ENCODE measurements at places on chromosomes 7 and 10.

GRCh38 chr7:51459809-51460208, 143.2 kb upstream of the COBL start:
- DNase-seq = no peak

- DNase-seq = no peak
Measured at GRCh38 chr7:100156331-100157068, 2.0 kb downstream of the TRAPPC14 start.

DNA sequence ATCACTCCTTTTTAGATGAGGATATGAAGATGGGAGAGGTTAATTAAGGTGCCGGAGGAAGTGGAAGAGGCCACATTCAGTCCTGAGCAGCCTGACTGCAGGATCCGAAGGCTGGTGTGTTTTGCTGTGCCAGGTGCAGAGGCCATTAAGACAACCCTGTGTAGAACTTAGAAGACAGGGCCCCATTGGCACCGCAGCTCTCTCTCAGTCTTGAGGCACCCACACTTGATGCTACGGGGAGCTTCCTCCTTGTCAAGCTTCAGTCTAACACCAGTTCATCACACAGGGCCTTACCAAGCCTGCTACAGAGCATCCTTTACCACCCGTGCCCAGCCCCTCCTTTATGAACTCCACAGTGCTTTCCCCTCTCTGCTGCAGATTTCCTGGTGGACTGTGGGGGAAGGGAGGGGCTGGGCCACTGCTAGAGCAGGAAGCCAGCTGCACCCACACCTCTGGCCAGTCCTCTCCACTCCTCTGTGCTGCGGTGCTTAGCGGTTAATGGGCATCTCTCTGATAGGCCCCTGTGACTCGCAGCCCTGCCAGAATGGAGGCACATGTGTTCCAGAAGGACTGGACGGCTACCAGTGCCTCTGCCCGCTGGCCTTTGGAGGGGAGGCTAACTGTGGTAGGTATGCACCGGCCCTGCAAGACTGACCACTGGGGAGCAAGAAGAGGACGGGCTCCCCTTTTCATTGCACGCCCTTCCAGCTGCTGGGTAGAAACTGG, 45.5 kb downstream of the VWA2 start:
- no peak for DNase-seq

DNA sequence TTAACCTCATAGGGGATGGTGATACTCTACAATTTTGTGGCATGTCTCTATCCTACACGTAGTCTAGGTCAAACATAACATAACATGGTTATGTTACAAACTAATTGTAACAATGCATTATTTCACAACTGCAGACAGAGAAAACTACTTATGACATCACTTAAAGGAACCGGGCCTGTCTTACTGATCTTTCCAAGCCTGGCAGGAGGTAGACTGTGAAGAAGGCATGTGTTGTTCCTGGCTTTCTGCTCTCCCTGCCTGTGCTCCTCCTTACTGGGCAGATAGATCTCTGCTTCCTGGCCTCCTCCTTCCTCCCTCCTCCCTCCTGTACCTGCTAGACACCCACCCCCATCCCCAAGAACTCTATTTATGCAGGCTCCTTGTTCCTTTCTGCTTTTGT, 5.4 kb downstream of the CACNB2 start:
- no peak for DNase-seq

GRCh38 chr10:36451391-36451970, 673.9 kb upstream of the ANKRD30A start:
- DNase-seq = no peak

GRCh38 chr10:71132321-71132810, 80.0 kb upstream of the UNC5B start:
- DNase-seq = no peak

- no peak for DNase-seq
Measured at GRCh38 chr10:74705358-74705980, 120.9 kb upstream of the KAT6B start.

DNA sequence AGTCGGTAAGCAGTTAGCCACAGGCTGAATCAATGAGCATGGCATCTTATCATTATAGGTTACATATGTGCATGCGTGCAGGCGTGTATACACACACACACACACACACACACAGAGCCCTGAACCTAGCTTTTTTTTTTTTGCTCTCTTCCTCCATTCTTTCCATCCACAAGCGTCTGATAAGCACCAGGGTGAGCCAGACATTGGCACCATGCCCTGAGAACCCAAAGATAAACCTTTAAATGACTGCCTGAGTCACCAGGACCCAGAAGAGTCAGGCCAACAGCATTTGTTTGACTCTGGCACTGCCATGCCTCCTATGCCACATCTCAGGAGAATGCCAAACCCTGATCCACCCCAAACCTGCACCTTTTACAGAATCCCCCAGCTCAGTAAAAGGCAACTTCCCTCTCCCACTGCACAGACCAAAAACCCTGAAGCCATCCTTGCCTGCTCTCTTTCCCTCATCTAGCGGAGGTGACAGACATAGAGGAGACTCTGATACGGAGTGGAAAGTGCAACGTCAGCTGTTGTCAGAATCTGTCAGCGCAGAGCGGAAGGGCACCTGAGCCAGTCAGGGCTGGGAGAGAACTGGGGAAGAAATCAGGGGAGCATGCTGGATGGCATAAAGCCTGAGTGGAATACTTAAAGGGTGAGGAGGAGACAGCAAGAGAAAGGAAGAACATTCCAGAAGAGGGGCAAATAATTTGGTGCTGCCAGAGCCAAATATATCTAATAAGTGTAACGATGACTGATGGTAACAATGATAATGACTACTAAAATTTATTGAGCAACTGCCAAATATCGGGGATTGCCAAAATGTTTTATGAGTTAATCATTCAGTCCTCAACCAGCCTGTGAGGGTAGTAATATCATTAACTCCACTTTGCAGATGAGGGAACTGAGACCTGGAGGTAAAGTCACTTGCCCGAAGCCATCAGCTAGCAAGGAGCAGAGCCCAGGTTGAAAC, 3.2 kb downstream of the PARP12 start:
- DNase-seq = peak; percentile 30

GRCh38 chr7:78605119-78605518, 806.5 kb downstream of the PHTF2 start:
- no peak for DNase-seq

DNA sequence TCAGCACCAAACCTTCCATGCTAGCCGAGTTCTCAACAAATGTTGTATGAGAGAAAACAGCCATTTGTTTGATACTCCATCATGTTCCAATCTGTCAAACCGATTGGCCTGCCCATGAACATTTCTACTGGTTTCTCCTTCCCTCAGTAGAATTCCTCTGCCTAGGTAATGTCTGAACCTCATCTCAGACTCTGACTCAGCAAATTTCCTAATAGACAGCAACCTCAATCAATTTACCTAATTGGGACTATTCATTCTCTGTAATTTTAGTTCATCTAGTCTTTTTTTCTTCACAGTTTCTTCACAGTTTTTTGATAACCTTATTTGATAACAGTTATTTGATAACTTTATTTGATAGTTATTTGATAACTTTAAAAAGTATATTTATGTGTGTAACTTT, 585.1 kb downstream of the DNAJB9 start:
- no peak for DNase-seq

DNA sequence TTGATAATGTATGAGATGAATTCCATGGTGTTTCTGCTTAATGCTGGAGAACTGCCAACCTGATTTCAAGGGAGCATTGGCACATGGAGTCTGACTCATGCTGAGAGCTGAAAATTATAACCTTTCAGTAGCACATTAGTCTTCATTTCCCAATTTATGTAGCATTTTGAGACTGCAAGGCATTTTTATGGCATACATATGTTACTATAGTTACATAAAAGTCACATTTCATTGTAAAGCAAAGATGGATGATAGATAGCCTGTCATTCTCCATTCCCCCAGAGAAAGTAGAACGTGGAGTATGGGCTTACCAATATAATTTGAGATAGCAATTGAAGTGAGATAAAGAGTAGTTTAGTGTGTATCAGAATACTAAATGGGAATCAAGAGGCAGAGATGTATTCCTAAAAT, 103.1 kb downstream of the SLC16A9 start:
- no peak for DNase-seq

DNA sequence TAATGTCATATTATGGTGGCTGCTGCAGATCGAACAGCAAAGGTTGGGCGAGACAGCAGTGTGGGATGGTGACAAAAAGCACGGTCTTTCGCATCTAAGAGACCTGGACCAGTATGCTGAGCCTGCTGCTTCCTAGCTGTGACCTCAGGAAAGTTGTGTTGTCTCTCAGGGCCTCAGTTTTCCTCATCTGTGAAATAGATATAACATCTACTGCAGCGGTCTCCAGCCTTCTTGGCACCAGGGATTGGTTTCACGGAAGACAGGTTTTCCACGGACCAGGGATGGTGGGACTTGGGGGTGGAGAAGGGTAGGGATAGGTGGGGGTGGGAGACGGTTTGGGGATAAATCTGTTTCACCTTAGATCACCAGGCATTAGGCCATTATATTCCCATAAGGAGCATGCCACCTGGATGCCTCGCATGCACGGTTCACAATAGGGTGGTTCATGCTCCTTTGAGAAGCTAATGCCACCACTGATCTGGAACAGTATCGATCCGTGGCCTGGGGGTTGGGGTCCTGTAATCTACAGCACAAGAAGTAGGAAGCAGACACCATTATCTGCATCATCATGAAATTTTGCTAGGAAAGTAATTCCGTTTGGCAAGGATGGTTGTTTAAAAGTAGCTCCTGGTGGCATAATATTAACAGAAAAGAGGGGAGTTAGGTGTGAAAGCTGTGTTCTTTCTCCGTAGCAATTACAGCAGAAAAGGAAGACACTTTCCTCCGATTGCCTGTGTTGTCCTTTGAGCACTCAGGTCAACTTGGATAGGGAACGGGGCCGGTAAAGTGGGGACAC, 10.8 kb downstream of the KLF6 start:
- no peak for DNase-seq

- DNase-seq = no peak
Measured at GRCh38 chr10:49024484-49024883, 84.8 kb upstream of the LRRC18 start.

DNA sequence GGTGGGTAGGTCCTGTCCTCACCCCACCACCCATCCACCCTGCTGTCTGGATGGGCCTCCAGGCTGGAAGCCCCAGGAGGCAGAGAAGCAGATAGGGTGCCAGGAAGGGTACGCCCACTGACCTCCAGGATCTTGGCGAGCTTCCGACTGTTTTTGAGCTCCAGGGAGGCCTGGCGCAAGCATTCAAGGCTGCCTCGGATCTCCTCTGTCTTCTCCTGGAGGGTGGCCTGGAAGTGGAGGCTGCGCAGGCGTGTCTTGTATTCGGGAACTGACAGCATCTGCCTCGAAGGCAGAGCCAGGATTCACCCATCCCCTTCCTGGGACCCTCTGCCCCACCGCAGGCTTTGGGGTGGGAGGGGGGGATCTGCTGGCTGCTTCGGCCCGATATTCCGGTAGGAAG, 48.4 kb downstream of the GRID2IP start:
- no peak for DNase-seq

GRCh38 chr7:35259523-35259908, 5.6 kb upstream of the TBX20 start:
- no peak for DNase-seq

DNA sequence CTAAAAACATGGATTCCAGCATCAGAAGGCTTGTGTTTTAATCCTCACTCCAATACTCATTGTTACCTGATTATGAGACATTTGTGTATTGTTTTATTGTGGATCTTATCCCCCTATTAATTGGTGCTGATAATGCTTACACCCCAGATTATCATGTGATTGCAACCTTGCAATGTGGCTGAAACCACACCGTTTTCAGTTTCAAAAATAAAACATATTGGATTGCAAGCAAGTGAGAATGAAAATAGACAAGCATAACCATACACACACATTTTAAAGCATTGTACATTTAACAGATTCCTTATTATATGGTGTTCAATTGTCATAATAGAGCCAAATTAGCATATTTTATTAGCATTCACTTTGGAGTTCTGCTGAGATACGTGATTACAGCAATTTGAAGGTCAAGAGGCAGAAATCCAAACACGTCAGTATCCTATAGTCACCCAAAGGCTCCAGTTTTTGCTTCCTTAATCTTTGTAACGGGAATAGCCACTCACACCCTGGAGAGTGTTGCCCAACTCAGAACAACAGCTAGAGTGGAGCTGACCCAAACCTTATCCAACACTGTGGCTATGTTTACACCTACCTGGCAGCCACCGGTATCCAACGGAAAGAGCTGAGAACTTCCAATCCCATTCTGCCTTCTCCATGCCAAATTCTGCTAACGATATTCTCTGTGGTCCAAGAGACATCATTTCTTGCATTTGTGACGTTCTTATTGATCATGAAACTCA, 317.1 kb upstream of the KLF6 start:
- no peak for DNase-seq

GRCh38 chr10:22391600-22391999, 46.3 kb downstream of the SPAG6 start:
- DNase-seq = no peak

GRCh38 chr7:137755846-137756651, 90.7 kb downstream of the DGKI start:
- no peak for DNase-seq

DNA sequence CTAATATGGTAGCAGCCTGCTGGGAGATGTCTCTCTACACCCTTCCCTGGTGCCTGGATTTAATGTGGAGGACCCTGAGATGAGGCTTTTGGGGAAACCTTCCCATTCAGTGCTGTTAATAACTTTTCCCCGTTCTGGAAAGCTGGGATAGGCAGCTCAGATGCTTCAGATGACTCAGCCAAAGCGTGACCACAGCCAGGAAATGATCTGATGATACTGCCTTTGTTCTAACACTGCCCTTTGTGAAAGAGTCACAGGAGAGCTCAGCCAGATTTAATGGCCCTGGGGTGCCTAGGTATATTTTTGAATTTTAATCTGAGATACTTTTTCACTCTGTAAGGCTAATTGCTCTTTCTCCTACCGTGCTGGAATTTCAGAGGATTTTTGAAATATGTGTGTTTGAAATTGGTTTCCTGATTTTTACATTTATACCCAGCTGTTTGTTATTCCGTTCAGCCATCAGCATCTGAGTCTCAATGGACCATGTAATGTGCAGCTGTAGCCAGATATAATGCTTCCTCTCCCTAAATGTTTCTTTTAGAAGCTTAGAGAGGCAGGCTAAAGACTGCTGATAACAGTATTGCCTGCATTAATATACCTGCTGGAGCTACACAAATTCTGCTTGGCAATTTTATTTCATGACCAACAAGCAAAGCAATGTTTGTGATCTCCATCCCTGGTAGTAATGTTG, 17.8 kb downstream of the CELF2 start:
- DNase-seq = no peak

DNA sequence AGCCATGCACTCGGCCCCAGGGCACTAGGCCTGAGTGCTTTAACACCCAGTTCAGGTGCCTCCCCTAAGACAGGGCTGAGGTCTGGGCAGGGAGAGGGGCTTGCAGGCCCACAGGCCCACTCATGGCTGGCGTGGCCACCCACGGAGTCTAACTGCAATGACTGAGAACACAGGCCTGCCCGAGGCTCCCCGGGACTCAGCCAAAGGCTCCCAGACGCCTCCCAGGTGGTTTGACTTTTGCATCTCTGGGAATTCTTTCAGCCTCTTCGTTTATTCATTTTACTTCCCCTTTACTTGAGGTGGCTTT, 37.3 kb downstream of the PTPRN2 start:
- no peak for DNase-seq

- no peak for DNase-seq
Measured at GRCh38 chr7:46071601-46072000, 150.5 kb upstream of the IGFBP3 start.

Data from stimulated activated CD4-positive, alpha-beta T cell treated with anti-CD3 and anti-CD28 coated beads, Interleukin-4, amount 100 ng/mL, for 48 hours (primary cell).